ENCODE measurements at places on chromosomes 13 and 19.

GRCh38 chr13:31846961-31847752, 107.8 kb downstream of the RXFP2 start:
- DNase-seq: no peak

GRCh38 chr13:109747524-109747923, 38.9 kb downstream of the IRS2 start:
- DNase-seq: no peak

DNA sequence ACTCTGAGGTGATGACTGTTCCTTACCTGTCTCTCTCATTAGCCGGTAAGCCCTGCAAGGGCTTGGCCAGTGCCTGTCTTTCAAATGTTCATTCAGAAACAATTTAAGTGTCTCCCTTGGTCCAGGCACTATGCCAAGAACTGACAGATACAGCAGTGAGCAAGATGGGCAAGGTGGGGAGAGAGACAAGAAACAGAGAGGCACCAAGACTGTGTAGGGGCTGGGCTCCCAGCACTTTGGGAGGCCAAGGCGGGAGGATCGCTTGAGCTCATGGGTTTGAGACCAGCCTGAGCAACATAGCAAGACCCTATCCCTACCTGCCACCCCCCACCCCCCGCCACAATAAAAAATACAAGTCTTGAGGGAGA, 1.3 kb upstream of the CCNE1 start:
- no peak for DNase-seq

DNA sequence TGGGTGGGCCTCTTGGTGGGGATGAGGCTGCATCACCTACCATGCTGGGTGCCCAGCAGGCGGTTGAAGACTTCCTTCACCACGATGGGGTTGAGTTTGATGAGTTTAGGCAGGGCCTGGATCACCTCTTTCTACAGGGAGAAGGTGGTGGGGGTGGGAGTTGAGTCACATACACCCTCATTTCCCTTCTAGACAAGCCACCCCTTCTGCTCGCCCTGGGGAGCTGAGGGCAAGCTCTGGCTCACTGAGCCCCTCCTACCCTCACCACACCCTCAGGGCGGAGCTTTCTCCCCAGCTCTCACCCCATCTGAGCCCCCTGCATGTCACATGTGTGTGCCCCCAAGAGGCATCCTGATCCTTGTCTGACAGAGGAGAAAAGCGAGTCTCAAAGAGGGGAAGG, 7.6 kb upstream of the RSPH6A start:
- DNase-seq: no peak

GRCh38 chr19:6963244-6963852, 57.9 kb downstream of the MBD3L2B start:
- DNase-seq: no peak

DNA sequence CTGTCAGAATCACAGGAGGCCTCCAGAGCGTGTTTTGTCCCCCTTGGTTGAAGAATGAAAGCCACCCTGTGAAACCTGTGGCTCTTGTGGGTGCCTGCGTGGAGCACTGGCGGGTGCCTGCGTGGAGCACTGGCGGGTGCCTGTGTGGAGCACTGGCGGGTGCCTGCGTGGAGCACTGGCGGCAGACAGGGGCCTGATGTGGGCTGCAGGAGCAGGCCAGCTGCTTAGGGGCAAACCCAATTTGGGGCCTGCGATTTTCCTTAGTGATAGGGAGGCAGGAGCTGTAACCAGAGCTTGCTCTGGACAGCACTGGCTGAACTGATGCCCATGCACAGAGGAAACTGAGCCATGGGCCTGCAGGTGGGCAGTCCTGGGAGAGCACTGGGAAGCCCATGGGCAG, 24.3 kb downstream of the ARHGEF7 start:
- no peak for DNase-seq

DNA sequence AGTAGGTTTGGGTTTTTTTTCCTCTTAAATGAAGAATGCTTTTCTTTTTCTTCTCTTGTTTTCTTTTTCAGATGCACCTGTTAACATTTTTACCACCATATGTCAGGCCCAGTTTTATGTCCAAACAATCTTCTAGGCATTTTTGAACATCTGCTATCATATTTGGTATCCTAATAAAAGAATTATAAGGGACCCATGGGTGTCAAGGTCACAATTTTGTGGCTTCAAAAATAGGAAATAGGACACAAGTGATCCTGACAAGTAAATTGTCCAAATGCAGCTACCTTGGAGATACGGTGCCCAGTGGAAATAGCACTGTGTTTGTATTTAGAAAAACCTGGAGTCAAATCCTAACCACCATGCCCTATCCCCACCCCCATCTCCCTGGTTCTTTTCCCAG, 270.3 kb downstream of the MZT1 start:
- DNase-seq: no peak

- no peak for DNase-seq
Measured at GRCh38 chr19:2952953-2953481, 8.2 kb upstream of the ZNF77 start.

DNA sequence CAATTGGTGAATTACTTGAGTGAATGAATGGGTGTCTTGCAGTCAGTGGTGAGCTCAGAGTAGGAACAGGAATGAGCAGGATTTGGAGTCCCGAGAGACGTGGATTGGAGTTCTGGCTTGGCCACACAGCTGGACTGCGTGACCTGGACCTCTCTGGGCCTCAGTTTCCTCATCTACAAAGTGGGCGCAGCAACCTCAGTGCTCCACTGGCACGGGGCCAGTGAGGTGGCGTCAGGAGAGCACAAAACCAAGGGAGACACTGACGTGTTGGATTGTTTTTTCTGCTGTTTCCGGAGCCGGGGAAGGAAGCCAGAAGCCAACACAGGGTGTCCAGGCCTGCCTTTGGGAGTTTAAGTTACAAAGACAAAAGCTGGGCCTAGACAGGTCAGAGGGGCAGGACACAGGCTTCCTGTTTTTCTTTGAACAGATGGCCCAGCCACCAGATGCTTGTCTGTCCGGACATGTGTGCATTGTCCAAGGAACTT, 6.5 kb upstream of the DOCK6 start:
- no peak for DNase-seq

GRCh38 chr13:77876176-77876575, 42.5 kb downstream of the EDNRB start:
- no peak for DNase-seq

GRCh38 chr19:54464044-54464629, 559 bp upstream of the LENG9 start:
- no peak for DNase-seq

GRCh38 chr13:83450591-83450990, 431.7 kb downstream of the SLITRK1 start:
- DNase-seq: no peak

- no peak for DNase-seq
Measured at GRCh38 chr13:51147732-51148131, 36.7 kb upstream of the C13orf42 start.

DNA sequence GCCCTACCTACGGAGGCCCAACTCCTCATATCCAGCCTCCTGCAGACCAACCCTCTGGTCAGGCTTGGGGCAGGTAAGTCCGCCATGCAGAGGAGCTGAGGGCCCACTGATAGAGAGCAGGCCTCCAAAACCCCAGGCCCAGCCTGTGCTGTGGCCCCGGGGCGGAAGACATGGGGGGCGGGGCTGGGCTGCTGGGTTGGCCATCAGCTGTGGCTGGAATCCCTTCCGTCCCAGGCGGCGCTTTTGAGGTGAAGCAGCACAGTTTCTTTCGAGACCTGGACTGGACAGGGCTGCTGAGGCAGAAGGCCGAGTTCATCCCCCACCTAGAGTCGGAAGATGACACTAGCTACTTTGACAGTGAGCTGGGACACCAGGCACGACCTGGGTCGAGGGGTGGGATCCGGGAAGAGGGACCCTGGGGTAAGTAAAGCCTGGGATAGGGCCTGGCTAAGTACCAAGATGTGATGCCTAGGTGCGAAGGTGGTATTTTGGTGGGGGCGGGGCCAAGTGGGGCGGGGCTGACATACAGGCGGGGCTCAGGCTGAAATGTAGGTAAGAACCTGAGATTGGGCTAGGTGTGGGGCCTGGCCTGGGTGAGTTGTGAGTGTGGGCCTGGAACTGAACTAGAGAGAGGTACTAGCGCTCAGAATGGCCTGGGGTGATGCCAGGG, 15.4 kb downstream of the DNASE2 start:
- DNase-seq: no peak

- DNase-seq: no peak
Measured at GRCh38 chr13:77489566-77490337, 45.8 kb upstream of the SCEL start.

GRCh38 chr13:94464771-94465170, 14.7 kb downstream of the DCT start:
- DNase-seq: no peak

- no peak for DNase-seq
Measured at GRCh38 chr13:26646603-26647002, 89.1 kb downstream of the WASF3 start.

DNA sequence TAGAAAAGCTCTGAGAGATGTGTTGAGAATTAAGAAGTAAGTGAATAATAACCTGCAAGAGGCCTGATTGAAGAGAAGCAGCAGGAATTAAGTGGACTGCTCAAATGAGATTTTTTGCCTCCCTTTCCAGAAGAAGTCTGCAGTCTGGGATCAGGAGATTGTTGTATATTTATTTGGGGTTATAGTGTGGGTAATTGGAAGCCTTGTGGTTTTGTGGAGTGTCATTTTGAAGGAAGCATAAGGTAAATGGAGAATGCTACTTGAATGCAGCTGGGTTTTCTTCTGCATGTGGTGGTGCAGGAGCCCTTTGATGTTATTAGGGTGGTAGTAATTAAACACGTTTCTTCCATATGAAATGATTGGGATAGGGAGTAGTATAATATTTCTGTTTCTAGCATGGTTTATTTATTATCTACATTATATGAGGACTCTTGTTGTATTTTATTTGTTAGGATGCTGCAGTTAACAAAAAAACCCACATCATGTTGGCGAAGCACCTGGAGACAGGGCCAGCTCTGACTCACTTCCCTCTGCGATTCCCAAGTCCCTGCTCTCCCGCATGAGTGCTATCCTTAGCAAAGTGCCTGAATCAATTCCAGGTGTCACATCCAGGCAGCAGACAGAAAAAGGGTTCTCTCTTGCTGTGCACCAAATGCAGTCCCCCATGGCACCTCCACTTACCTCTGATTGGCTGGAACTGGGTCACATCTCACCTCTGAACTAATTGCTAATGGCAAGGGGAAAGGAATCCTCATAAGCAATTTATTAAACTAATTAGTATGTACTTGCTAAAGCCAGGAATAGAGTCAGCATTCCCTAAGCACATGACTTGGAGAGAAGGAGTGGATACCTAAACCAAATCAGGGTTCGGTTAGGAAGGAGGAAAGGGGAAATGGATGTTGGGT, 54.8 kb downstream of the DGKH start:
- no peak for DNase-seq

GRCh38 chr19:5831159-5831558, 8.3 kb downstream of the FUT6 start:
- no peak for DNase-seq

DNA sequence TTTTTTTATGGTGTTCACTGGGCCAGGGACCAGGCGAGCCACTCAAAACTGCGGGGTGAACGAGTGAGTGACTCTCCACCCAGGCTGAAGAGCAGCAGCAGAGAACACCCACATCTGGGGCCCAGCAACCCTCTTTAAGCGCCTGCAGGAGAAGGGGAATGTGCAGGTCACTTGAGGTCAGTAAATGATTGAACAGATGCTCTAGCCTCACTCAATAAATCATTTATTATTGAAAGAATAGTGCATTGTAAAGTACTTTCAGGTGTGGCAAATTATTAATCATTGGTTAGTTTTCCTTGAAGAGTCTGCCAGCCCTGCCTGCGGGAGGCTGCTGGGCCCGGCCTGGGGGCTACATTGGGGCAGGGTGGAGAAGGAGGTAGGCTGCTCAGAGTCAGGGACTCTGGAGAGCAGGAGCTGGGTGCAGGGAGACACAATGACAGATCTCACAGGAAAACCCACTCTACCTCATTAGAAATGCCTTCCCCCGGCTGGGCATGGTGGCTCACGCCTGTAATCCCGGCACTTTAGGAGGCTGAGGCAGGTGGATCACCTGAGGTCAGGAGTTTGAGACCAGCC, 42.5 kb downstream of the ABCC4 start:
- no peak for DNase-seq

GRCh38 chr13:113947311-113948033, 26.4 kb downstream of the C13orf46 start:
- DNase-seq: no peak

GRCh38 chr13:60019119-60019993, 144.4 kb downstream of the DIAPH3 start:
- no peak for DNase-seq

GRCh38 chr13:41802043-41802683, 158.7 kb downstream of the VWA8 start:
- DNase-seq: no peak

- no peak for DNase-seq
Measured at GRCh38 chr13:94311893-94312292, 167.6 kb downstream of the DCT start.

GRCh38 chr13:101512650-101513049, 60.2 kb downstream of the ITGBL1 start:
- DNase-seq: no peak

DNA sequence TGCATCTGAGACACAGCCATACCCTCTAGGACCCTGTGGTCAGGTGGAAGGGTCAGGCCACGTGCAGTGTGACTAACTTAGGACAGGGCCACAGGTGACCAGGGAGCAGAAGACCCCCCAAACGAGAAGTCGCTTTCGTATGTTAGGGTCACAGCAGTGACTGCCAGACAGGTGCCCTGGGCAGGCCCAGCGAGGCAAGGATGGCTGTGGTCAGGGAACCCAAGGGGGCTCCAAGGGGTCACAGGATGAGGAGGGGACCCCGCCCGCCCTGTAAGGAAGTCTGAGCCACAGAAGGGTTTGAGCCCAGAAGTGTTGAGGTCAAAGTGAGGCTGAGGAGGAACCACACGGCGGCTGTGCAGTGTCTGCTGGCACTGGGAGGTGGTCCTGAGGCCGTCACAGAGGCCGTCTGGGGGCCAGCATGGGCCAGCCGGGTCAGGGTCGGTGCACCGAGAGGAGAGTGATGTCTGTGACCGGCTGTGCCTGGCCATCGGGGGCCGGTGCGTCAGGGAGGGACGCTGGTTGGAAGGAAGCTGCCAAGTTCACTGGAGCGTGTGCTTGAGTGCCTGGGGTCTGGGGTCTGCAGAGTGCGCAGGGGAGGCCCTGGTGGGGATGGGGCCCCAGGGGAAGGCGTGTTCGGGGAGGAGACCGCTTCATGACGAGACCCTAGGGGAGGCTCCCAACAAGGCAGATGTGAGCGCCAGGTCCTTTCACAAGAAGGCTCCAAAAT, 24.8 kb upstream of the TMEM255B start:
- DNase-seq: no peak

GRCh38 chr13:83621765-83622421, 260.4 kb downstream of the SLITRK1 start:
- no peak for DNase-seq

- no peak for DNase-seq
Measured at GRCh38 chr13:74103970-74104555, 30.1 kb downstream of the KLF12 start.

DNA sequence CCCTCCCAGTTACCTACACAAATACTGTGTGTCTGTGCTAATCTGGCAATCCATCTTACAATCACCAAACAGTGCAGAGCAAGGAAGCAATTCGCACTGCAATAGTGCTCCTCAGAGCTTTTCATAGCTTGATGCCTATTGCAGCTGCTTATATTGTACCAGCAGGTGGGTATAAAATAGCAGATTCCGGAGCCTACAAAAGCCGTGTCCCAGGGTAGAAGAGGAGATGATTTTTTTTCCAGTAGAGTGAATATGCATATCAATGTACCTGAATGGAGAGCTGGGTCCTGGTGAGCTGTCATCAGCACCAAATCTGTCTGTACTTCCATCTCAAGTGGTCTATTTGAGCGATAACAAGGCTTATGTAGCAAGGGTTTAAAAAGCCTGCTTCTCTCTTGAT, 668.4 kb downstream of the DIAPH3 start:
- DNase-seq: no peak

GRCh38 chr13:32278426-32278825, 36.7 kb downstream of the ZAR1L start:
- DNase-seq: no peak
